ENCODE measurements at places on chromosomes 3 and 15. TPM values are rescaled to one million over a fixed set of nuclear protein-coding genes. Genes with fewer than 3 reads are reported as not detected.

Gene PLA2G4E
- 0.27 TPM for total RNA-seq

Gene MESP1
- 10.2 TPM for total RNA-seq

GRCh38 chr15:100887211-100887913, 7.7 kb downstream of the ALDH1A3 start:
- DNase-seq = no peak

DNA sequence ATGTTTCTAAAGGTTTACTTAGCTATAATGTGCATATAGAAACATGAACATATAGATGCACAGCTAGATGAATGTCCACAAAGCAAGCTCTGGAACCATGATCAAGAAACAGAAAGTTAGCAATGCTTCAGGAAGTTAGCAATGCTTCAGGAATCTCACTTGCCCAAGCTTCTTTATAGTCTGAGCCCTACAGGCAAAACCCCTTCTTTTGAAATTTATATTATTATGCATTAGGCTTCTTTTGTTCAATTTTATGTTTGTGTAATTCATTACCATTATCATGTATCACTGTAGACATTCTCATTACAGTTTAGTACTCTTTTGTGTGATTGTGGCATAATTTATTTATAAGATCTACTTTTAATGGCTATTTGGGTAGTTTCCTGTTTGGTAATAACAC, 286.4 kb upstream of the BCHE start:
- DNase-seq = no peak

GRCh38 chr15:40118473-40118872, 9.8 kb upstream of the BMF start:
- DNase-seq = no peak

Gene LMOD3
- total RNA-seq = 0.13 TPM

Gene PPP2R3A
- 33.8 TPM for total RNA-seq

DNA sequence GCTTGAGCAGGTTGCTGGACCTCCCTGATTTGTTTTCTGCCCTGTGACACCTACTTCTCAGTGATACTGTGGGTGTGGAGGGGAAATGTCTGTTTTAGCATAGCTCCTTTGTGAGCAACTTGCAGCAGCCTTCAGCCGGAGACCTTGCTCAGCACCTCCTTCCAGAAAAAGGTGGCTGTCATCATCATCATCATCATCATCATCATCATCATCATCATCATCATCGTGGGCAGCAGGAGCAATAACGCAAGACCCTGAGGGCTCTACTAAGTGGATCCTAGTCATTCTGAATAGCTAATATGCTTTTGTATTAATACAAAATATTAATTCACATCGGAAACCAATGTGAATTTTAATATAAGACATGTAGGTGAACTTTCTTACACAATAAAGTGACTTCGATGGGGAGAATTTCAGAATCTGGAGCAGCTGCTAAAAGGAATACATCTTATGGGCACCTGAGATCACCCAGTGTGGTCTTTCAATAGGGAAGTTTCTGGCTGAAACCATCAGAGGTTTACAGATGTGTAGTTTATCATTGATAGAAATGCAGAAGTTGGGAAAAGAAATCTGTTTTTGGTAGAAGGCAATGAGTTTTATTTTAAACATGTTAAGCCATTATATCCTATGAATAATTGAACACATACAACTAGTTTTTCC, 8.6 kb downstream of the GABRR3 start:
- no peak for DNase-seq

Gene EPHA6
- 24.8 TPM for total RNA-seq

Gene ACSBG1
- 5.2 TPM for total RNA-seq

Gene TBC1D23
- 44.0 TPM for total RNA-seq

- DNase-seq = no peak
Measured at GRCh38 chr3:114235431-114235830, 1.9 kb downstream of the ZNF80 start.

- DNase-seq = peak; percentile 89
Measured at GRCh38 chr15:40367686-40368611, 9.9 kb downstream of the DISP2 start.

Gene CHST2
- total RNA-seq = 1.1 TPM

Gene TEX9
- 5.7 TPM for total RNA-seq

DNA sequence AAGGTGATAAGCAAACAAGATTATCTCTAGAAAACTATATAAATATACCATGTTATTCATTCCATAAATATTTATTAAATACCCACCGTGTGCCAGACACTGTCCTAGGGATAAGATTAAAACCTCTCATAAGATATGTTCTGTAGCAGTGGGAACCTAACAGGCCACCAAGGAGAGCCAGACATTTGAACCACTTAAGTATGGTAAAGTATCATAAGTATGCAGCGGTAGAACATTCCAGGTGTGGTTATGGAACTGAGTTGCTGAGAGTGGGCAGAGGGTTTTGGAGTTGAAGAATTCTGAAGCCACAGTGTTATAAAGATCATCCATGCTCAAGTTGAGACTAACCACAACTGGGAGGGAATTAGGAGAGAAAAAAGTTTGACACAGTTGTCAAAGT, 14.7 kb downstream of the FILIP1L start:
- no peak for DNase-seq

DNA sequence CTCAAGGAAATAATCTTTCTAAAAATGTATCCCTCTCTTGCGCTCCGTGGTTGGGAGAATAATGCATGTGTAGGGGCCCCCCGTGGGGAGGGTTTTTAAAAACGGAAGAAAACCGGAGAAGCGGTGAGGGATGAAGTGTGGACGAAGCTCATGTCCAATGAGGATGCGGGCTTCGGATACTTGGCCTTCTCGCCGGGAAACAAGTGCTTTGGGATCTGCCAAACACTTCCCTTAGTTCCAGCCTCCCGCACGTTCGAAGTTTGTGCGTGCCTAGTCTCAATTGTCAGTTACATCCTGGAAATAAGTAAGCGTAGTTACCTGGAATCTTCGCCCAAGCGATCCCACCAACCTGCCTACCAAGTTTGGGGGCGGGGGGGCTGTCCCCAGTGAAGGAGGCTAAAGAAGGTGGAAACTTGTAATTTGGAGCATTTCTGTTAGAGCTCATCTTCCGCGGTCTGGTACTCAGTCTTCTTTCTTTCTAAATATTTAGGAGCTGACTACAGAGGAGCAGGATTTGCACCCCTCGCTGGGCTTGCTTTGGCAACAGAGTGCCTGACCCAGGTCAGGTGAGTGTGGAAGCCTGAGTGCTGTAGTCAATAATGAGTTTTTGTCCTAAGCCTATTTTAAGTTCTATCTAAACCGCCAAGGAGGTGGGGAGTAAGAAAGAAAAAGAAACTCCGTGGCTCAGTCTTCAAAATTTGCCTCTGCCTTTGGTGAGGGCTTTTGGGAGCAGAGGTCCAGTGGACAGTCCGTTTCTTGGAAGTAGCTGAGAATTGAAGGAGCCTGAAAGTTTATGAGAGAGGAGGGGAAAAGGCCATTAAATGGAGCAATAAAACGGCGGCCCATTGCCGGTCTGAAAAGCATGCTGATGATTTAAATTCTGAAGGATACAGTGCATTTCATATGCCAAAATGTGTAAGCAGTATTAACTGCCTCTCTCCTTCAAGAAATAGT, 1.1 kb downstream of the ITPR1 start:
- DNase-seq = no peak

DNA sequence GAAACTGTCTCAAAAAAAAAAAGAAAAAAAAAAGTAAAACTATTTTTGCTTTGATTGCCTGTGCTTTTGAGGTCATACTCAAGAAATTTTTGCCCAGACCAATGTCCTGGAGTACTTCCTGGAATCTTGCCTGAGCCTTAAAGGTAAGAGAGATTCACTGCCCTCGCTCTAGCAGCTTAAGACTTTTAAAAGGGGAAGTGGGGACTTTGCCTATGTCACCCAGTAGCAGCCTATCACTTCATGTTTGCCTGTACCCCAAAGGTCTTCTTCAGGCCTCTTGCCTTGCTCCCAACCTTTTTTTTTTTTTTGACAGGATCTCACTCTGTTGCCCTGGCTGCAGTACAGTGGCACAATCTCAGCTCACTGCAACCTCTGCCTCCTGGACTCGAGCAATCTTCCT, 18.9 kb upstream of the GOLGB1 start:
- no peak for DNase-seq

Gene KNG1
- 3.2 TPM for total RNA-seq

Gene SPINT1
- total RNA-seq = 415 TPM

Gene MYL3
- total RNA-seq = 0.32 TPM

Gene CD80
- 0.58 TPM for total RNA-seq

GRCh38 chr3:10194328-10195071, 29.8 kb downstream of the IRAK2 start:
- no peak for DNase-seq

Data from mucosa of descending colon (tissue), 3 donors.